ENCODE measurements at places on chromosomes 16 and 17. TPM values are rescaled to one million over a fixed set of nuclear protein-coding genes. Genes with fewer than 3 reads are reported as not detected.

- peaks cover 6% of the 10 kb centered on the region for H3K27me3 ChIP-seq
- no peaks in the 10 kb centered on the region for H3K4me1 ChIP-seq
- DNase-seq, result no peak
- H3K4me3 ChIP-seq, result no peak overlapping the region
- H3K27ac ChIP-seq, result no peak overlapping the region
- H3K36me3 ChIP-seq, result no peaks in the 10 kb centered on the region
Observed at GRCh38 chr16:86726340-86726739, 148.0 kb downstream of the FOXL1 start.

GRCh38 chr17:74282587-74283370 is 8.7 kb downstream of the DNAI2 start:
- peak; percentile 77 for DNase-seq
- no peak overlapping the region for H3K4me3 ChIP-seq
- no peak overlapping the region for H3K27ac ChIP-seq

DNA sequence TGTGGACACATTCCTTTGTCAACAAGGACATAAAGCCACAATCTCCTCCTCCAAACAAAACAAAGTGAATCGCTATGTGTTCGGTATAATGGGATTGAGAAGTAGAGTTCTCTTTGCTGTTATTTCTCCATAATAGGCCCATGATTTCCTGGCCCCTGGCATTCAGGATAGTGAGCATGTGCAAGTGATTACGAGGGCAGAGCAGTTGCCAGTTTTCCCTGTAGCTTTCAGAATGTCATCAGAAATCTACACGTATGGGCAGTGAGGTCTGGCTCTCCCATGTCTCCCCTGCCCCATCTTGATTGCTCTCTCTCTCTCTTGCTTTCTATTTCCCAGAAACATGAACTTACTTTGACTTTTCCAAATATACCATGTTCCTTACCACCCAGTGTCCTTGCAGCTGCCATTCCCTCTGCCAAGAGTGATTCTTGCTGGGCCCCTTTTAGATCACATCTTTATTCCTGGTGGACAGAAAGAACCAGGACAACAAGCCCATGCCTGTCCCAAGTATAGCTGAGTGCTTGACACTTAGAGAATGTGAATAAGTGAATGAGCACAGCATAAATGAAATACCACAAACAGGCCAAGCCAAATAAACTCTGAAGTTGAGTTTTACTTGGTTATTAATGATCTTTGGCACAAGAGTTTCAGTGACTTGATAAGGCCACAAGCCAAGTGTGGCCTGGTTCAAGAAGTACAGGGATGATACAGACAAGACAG is 273.1 kb downstream of the CDH13 start:
- H3K27ac ChIP-seq, result no peak overlapping the region
- H3K27me3 ChIP-seq, result no peaks in the 10 kb centered on the region
- no peaks in the 10 kb centered on the region for H3K36me3 ChIP-seq
- DNase-seq, result peak; percentile 56
- H3K4me1 ChIP-seq, result no peaks in the 10 kb centered on the region

DNA sequence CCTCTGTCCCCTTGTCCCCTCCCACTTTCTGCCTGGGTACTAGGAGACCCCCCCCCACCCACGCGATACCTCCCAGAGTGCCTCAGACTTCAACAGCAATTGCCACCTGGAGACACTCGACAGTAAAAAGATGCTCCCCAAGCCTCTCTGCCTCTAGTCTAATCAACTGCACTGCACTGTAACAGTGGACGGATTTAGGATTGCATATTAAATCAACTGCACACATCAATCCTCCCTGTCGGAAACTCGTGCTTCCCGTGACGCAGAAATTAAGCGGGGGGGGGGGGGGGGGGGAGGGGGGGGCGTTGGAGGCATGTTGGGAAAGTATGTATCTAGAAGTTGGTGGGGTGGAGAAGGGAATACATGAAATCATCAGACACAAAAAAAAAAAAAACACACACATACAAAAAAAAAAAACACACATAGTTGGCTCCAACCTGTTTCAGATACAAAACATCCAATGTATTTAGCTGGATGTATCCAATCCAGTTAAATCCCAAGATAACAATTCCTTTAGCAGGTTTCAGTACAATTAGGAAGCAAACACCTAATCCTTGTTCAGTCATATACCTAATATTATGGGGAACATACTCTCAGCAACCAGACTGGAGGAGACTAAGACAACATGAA is 29.7 kb downstream of the FAM222B start:
- H3K27me3 ChIP-seq, result no peaks in the 10 kb centered on the region
- H3K36me3 ChIP-seq, result no peaks in the 10 kb centered on the region
- peak overlapping the region; percentile 82 for H3K4me3 ChIP-seq
- H3K27ac ChIP-seq, result peak overlapping the region; percentile 96

DNA sequence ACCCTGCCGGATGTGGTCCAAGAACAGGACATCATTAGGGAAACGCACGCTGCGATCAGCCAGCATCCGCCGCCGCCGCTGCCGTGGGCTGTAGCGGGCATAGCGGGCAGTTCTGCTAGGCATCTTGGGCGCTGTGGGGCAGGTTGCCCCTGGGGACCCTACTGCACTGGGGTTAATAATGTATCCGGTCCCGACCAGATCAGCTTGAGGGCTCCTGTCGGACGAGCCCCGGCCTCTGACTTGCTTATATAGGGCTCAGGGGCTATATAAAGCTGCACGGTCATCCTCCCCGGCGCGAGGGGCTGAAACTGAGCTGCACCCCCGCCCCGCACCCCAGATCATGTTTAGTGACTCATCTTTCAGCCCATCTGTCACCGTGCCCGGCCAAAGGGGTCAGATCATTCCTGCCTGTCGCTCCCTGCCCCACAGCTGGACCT is at the start of gene PPP1R27:
Gene PPP1R27, minus strand, starts transcription at position 220 of the 437 bp plus-strand sequence. Its CDS starts 97 bp downstream, at position 123.
- DNase-seq, result no peak
- H3K36me3 ChIP-seq, result no peaks in the 10 kb centered on the region
- peaks cover 17% of the 10 kb centered on the region for H3K4me1 ChIP-seq
- H3K27ac ChIP-seq, result no peak within 1 kb of the TSS
- peak within 1 kb of the TSS; percentile 69 for H3K4me3 ChIP-seq

DNA sequence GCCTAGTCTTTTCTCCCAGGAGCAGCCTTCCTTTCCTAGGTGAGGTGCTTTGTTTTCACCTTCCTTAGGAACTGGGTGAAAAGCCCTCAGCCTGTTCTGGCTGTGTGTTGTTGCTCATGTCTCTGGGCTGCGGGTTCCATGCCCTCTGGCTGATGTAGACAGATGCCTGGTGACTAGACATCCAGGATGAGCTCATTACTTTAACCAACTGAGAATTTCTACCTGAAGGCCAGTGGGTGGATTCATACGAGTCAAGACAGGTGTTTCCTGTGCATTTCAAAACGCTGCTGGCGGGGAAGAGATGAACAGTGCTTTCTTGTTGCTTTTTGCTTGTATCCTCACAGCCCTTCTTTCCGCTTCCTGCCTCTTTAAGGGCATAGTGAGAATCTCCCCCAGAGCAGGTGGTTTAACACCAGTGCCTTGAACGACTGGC is 22.3 kb downstream of the SAP30BP start:
- no peaks in the 10 kb centered on the region for H3K27me3 ChIP-seq
- no peak overlapping the region for H3K4me3 ChIP-seq
- H3K4me1 ChIP-seq, result peaks cover 69% of the 10 kb centered on the region

- no peak overlapping the region for H3K4me3 ChIP-seq
- H3K27ac ChIP-seq, result no peak overlapping the region
- DNase-seq, result no peak
- H3K36me3 ChIP-seq, result peaks cover 6% of the 10 kb centered on the region
- H3K27me3 ChIP-seq, result peaks cover 9% of the 10 kb centered on the region
Observed at GRCh38 chr16:5070431-5071186, 1.0 kb upstream of the ALG1 start.

Gene STAC2
- not detected for total RNA-seq

Gene MAF
- total RNA-seq, result 19.3 TPM

Gene TBC1D3C
- total RNA-seq, result not detected

Gene FOXL1
- 8.1 TPM for total RNA-seq

Gene VEZF1
- total RNA-seq, result 50.9 TPM

Gene LMF1
- total RNA-seq, result 15.0 TPM

Gene PROCA1
- 2.7 TPM for total RNA-seq

Data from astrocyte (in vitro differentiated cells and primary cell).